ENCODE measurements at places on chromosomes 5 and 9. TPM values are rescaled to one million over a fixed set of nuclear protein-coding genes. Genes with fewer than 3 reads are reported as not detected.

Gene C5orf52
- not detected for total RNA-seq

Gene JAKMIP2
- 1.8 TPM for total RNA-seq

Gene POU5F2
- total RNA-seq, result 0.49 TPM

Gene DDX4
- total RNA-seq, result not detected

- DNase-seq, result no peak
Observed at GRCh38 chr9:37806271-37806670, 5.7 kb downstream of the DCAF10 start.

GRCh38 chr9:89077519-89077918 lies 86.3 kb downstream of the S1PR3 start:
- DNase-seq, result no peak

- DNase-seq, result no peak
Observed at GRCh38 chr5:170639221-170639925, 135.6 kb downstream of the KCNIP1 start.

Data from CD8-positive, alpha-beta memory T cell (primary cell).